LHCN-M2 (cell line): ENCODE measurements at places on chromosomes 1 and 21.

- DNase-seq = no peak
Measured at GRCh38 chr1:160702100-160702499, 9.5 kb downstream of the CD48 start.

DNA sequence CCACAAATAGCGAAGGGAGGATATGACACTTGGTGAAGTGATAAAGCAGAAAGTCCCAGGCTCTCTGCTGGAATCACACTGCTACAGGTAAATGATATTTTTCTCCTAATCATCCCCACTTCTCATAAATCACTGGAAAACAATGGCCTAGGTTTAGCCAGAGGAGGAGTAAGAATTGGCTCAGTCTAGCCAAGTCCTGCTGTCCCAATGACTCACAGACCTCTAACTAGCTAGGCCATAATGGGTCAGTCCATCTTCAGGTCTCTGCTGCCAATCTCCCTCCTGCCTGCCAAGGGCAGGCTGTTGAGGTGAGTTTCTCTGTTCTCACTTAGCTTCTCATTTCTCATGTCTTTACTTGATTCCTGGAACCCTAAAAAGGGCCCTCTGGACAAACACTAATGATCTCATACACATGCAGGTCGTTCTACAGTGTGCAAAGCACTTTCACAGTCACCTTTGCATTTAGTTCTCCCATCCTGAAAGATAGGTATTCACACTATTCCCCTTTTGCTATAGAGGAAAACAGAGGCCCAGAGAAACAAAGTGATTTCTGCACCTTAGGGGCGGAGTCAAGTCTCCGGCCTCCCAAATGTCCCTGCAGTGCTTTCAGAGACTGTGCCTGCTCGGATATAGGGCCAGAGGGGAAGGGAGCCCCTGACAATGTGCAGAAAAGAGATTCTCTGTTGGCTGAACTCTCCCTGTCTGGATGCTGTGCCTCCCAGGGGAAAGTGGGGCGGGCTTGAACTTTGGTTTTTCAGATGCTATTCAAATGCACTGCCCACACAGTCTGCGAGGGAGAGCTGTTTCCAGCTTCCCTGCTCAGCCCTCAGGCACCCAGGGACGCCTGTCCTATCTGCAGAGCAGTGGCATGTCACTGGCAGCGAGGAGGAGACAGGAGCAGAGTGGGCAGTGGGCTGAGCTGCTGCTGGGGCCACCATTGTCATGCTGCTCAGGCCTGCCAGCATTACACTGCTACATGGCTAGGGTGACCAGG is 3.9 kb upstream of the CDK18 start:
- no peak for DNase-seq

- DNase-seq = no peak
Measured at GRCh38 chr1:57111175-57111574, 145.4 kb upstream of the C8B start.

DNA sequence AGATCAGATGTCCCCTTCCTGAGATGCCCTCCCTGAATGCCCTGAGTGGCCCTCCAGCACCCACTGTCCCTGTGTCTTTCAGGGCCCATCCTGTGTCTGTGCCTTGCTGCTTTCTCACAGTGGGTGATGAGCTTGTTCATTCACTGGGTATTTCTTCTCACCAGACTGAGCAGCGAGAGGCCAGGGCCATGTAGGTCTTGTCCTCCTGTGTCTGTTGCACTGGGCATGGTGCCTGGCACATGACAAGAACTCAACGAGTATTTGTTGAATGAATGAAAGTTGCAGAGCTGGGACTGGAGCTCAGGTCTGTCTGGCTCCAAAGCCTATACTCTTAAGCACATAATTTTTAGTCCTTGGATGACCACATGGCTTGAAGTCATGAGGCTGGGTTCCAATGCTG is 93.8 kb downstream of the PTPRU start:
- DNase-seq = no peak

GRCh38 chr1:33637846-33638440 is 165.5 kb downstream of the ZSCAN20 start:
- peak; percentile 6 for DNase-seq

DNA sequence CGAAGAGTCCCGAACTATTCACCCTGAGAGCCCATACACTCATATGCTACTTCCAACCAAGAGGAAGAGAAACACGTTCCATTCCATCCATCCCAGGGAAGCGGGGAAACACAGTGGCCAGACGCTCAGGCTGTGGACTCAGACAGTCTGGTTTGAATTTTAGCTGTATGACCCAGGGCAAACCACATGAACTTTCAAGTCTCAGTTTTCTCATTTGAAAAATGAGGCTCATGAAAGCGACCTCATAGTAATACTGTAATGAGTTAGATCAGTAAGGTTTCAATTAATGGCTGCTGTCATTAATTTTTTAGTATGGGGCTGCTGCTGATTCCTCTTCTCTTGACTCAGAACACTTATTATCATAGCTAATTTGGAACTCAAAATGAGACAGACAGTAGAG is 1.5 kb downstream of the FCRL4 start:
- DNase-seq = no peak

DNA sequence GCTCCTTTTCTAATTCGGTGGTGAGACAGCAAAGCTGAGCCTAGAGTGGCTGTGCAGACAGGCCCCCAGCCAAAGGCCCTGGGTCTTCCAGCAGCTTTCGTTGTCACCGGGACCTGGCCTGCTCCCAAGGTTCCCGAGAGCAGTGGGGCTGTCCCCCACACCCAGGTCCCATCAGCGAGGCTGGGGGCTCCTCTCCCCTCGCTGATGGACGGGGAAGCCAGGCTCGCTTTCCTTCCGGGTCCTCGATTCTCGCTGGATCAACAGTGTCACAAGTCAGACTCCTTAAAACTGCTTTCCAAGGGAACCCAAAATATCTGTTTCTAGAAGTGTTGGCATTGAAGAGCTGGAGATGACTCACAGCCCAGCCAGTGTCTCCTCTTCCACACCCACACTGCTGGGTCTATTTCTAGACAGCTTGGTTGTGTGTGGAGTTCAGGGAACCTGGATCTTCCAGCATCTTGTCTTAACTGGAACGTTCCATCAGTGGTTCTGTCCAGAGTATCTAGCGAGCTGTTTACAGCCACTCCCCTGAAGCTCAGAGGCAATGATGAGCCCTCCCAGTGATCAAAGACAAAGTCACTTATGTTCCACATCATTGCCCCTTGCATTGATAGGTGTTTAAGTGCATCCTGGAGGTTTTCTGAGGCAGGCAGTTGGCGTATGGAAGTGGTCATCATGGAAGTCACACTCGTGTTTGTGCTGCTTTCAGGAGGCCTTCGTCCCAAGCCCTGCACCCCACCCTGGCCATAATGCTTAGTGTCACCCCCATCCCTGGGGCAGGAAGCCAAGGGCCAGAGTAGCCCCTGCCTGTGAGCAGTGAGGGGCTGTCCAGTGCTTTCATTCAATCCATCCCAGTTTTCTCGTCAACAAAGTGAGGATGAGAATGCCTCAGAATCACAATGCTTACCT is 35.2 kb downstream of the RRP1 start:
- DNase-seq = peak; percentile 47
